ENCODE measurements at places on chromosomes 7 and 10. TPM values are rescaled to one million over a fixed set of nuclear protein-coding genes. Genes with fewer than 3 reads are reported as not detected.

GRCh38 chr7:35366167-35367155, 112.6 kb upstream of the TBX20 start:
- no peak for DNase-seq
- no peak overlapping the region for H3K4me3 ChIP-seq
- no peaks in the 10 kb centered on the region for H3K27me3 ChIP-seq
- no peaks in the 10 kb centered on the region for H3K36me3 ChIP-seq
- no peak overlapping the region for H3K27ac ChIP-seq

- H3K4me1 ChIP-seq = peaks cover 24% of the 10 kb centered on the region
- DNase-seq = no peak
- no peaks in the 10 kb centered on the region for H3K36me3 ChIP-seq
- no peaks in the 10 kb centered on the region for H3K27me3 ChIP-seq
Observed at GRCh38 chr10:48453451-48454301, 147.2 kb downstream of the MAPK8 start.

GRCh38 chr7:131007439-131008330, 273.7 kb upstream of the KLF14 start:
- no peak overlapping the region for H3K4me3 ChIP-seq
- H3K27me3 ChIP-seq = no peaks in the 10 kb centered on the region
- H3K36me3 ChIP-seq = no peaks in the 10 kb centered on the region
- peak overlapping the region; percentile 35 for H3K27ac ChIP-seq

DNA sequence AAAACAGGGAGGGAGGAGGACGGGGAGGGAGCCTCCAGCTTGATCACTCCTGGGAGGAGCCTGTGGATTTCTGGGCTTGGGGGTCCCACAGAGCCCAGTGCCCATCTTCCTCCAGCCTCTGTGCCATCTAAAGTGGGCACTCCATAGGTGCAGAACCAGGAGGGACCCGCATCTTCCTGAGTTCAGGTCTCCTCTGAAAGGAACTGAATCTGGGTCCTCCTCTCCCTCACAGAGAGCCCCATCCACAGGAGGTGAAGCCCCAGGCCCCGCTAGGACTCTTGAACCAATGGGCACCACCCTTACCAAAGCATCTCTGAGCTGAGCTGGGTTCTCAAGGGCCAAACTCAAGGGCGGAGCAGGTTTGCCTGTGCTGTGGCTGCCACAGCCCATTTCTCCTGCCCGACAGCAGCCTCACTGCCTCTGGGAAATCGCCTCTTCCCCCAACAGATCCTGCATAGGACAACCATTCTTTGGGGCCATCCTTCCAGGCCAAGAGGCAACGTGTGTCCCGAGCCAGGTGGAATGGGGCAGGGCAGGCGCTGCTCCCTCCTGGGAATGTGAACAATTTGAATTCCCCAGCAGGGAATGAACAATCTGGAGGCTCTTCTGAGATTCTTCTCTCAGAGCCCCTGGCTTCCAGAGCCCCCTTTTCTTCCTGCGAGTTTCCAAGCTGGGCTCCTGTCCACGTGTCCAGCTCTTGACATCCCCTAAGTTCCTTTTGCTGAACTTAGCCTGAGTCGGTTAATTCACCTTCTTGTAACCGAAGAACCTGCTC, 411.0 kb upstream of the FOXK1 start:
- H3K27me3 ChIP-seq = no peaks in the 10 kb centered on the region
- no peak overlapping the region for H3K4me3 ChIP-seq
- H3K27ac ChIP-seq = no peak overlapping the region
- no peaks in the 10 kb centered on the region for H3K36me3 ChIP-seq

DNA sequence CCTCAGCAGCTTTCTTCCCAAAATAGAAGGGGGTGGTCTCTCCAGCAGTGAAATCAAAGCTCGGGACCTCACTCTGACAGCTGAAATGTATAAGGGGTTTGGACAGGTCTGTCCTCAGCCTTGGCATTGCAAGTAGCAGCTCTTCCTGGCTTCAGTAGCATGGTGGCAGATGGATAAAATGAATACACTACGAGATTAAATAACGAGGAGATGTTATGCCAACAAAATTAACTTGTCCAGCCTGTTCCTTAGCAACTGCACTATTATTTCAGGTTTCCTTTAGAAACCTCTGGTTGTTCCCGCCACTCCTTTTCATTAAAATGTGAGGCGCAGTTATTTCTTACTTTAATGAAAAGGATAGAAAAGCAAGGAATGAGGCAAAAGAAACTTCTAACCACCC, 24.9 kb downstream of the PRLHR start:
- H3K27me3 ChIP-seq = no peaks in the 10 kb centered on the region
- H3K4me3 ChIP-seq = no peak overlapping the region
- no peaks in the 10 kb centered on the region for H3K36me3 ChIP-seq

- no peak overlapping the region for H3K27ac ChIP-seq
- no peak overlapping the region for H3K4me3 ChIP-seq
- no peaks in the 10 kb centered on the region for H3K27me3 ChIP-seq
- no peak for DNase-seq
- H3K36me3 ChIP-seq = no peaks in the 10 kb centered on the region
Observed at GRCh38 chr7:3229904-3230470, 71.1 kb upstream of the SDK1 start.

DNA sequence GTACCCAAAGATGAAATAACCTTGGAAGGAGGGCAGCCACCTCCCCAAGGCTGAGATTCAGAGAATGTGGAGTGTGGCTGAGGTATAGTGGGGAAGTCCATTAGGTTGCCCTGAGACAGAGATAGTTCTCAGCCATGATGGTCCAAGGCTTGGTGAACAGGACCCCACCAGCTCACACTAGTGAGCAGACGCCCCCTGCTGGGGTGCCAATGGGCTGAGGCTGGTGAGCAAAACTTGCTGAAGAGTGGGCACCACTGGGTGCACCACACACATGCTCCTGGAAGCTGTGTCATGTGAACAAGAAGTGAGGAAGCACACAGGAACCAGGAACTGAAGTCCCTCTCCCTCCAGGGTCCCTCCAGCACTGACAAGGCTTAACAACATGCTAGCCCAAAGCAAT, 8.9 kb downstream of the FBXL13 start:
- peaks cover 3% of the 10 kb centered on the region for H3K4me1 ChIP-seq
- no peak overlapping the region for H3K27ac ChIP-seq
- no peak overlapping the region for H3K4me3 ChIP-seq
- peak; percentile 46 for DNase-seq
- no peaks in the 10 kb centered on the region for H3K36me3 ChIP-seq

GRCh38 chr7:22387583-22387982, 30.6 kb upstream of the RAPGEF5 start:
- no peaks in the 10 kb centered on the region for H3K36me3 ChIP-seq
- DNase-seq = no peak
- no peak overlapping the region for H3K4me3 ChIP-seq
- H3K27me3 ChIP-seq = no peaks in the 10 kb centered on the region
- H3K27ac ChIP-seq = no peak overlapping the region

DNA sequence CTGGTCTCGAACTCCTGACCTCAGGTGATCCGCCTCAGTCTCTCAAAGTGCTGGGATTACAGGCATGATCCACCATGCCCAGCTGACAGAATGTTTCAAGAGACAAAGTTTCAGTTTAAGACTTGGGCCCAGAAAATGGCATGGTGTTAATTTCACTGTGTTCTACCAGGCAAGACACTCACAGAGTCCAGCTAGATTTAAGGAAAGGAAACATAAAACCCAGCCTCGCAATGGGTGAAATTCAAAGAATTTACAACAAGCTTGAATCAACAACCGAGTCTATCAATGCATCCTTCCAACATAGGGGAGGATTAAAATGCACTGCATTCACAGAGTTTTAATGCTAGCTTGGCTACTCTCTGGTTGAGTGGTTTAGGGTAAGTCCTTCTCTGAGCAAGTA, 764.0 kb downstream of the XPNPEP1 start:
- H3K27ac ChIP-seq = no peak overlapping the region
- H3K4me1 ChIP-seq = no peaks in the 10 kb centered on the region
- no peak overlapping the region for H3K4me3 ChIP-seq
- H3K27me3 ChIP-seq = no peaks in the 10 kb centered on the region

GRCh38 chr7:54995166-54995565, 23.7 kb upstream of the EGFR start:
- H3K4me1 ChIP-seq = no peaks in the 10 kb centered on the region
- no peak overlapping the region for H3K27ac ChIP-seq
- no peaks in the 10 kb centered on the region for H3K36me3 ChIP-seq
- H3K4me3 ChIP-seq = no peak overlapping the region

- no peak overlapping the region for H3K27ac ChIP-seq
- H3K36me3 ChIP-seq = no peaks in the 10 kb centered on the region
- no peak for DNase-seq
- H3K27me3 ChIP-seq = no peaks in the 10 kb centered on the region
- H3K4me1 ChIP-seq = no peaks in the 10 kb centered on the region
Observed at GRCh38 chr10:28463676-28464395, 69.1 kb upstream of the WAC start.

GRCh38 chr7:136056651-136057231, 79.6 kb upstream of the MTPN start:
- H3K27ac ChIP-seq = no peak overlapping the region
- no peaks in the 10 kb centered on the region for H3K4me1 ChIP-seq
- no peaks in the 10 kb centered on the region for H3K36me3 ChIP-seq
- H3K4me3 ChIP-seq = no peak overlapping the region

GRCh38 chr7:124856299-124856888, 73.2 kb downstream of the POT1 start:
- H3K27me3 ChIP-seq = no peaks in the 10 kb centered on the region
- no peak overlapping the region for H3K27ac ChIP-seq
- DNase-seq = no peak
- no peak overlapping the region for H3K4me3 ChIP-seq
- H3K4me1 ChIP-seq = no peaks in the 10 kb centered on the region

DNA sequence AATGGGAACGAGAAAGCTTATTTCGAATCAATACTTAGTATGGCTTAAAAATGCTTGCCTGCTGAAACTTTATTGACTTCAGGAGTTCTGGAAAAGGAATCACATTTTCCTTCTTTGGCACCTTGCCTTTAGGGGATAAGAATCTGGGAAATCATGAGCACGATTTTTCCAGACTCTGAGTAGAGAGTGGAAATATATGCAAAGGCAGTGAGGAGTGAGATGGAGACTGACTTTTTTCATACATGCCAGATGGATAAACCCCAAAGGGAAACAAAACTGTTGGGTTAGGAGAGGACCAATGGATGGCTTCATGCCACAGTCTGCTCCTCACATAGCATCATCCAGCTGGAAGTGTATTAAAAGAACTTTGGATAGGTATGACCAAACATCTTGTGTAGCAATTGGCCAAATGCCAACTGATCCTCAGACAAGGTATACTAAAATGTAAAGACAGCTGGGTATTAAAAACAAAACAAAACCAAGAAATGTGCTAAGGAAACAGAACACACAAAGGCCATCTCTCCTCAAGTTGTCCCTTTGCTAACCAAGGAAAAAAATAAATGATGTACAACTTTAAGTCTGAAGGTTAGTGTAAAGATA, 1.7 kb downstream of the COL28A1 start:
- no peak for DNase-seq
- H3K36me3 ChIP-seq = no peaks in the 10 kb centered on the region
- H3K27ac ChIP-seq = no peak overlapping the region

GRCh38 chr7:77888998-77889397, 90.4 kb downstream of the PHTF2 start:
- no peak overlapping the region for H3K4me3 ChIP-seq
- no peaks in the 10 kb centered on the region for H3K4me1 ChIP-seq
- no peak overlapping the region for H3K27ac ChIP-seq
- H3K27me3 ChIP-seq = no peaks in the 10 kb centered on the region
- H3K36me3 ChIP-seq = no peaks in the 10 kb centered on the region

- no peaks in the 10 kb centered on the region for H3K36me3 ChIP-seq
- no peaks in the 10 kb centered on the region for H3K27me3 ChIP-seq
- no peak overlapping the region for H3K27ac ChIP-seq
- no peak for DNase-seq
Observed at GRCh38 chr7:141515941-141516340, 35.3 kb upstream of the AGK start.

ABHD11 gene
- total RNA-seq = 12.1 TPM

CACNA2D1 gene
- 17.4 TPM for total RNA-seq

WEE2 gene
- not detected for total RNA-seq

VSTM4 gene
- total RNA-seq = 68.9 TPM

All from ovary (tissue), 10 donors.